Thoracic aorta (tissue), 2 donors: ENCODE measurements at places on chromosomes 1 and 21. TPM values are rescaled to one million over a fixed set of nuclear protein-coding genes. Genes with fewer than 3 reads are reported as not detected.

DNA sequence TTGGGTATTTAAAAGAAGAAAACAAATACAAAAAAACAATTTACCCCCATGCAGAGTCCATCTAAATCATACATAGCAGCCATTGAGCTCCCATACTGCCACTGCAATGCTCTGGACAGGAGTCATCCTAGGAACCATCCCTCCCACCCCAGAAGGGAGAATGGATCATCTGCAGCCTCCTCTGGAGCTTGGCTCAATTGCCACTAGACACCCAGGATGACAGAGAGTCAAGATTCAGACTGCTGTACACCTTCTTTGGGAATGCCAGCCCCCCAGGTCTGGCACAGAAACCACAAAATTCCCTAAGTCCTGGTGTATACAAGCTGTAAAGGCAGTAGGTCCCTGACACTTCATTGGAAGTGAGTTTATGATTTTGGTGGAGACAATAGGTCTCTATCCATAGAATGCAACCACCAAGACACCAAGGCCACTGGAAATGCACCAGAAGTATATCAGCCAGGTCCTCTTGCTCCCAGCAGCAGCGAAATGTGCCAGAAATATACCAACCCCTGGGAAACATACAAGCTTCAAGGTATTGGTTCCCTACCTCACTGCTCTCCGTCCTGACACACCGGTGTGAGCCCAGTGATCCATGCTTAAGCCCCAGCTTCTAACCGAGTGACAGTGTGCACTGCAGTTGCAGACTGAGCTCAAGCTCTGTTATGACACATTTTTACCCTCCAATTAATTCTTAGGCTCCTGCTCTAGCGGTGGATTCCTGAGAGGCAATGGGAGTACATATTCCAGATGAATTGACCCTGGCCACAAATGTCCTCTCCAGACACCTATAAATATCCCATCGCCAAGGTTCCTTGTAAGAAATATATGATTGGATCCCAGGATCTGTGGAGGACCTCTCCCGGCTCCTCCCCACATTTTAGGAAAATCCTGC, 4.4 kb downstream of the TAL1 start:
- no peak for DNase-seq

PPFIA4 gene
- 13.5 TPM for total RNA-seq

DNA sequence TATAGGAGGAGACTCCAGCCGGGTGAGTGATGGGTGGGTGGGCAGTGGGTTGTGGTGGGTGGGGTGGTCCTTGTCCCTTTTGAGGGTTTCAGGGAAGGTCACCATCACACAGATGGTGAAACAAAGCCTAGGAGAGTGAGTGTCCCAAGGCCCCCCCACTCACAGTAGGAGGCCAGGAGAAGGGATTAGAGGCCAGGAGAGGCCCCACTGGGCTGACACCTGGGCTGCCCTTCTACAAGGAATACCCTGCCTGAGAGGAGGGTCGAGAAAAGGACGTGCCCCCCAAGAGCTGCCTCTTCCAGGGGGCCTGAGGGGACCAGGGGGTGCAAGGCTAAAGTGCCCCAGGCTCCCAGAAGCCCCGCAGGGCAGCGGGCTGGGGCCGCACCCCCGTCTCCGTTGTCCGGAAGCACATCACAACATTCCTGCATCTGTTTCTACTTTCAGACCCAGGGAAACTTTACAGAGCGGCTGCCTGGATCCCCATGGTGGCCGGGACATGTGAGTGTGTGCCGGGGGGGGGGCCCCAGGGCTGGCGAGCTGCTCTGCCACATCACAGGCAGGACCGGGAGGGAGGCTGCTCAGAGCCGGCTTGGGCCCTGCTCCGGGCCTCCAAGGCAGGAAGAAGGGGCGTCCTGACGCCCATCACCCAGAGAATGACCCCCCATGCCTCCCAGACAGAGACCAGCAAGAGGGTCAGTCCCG, 68.2 kb downstream of the ARHGEF16 start:
- DNase-seq = no peak

FAM151A gene
- not detected for total RNA-seq

TEX38 gene
- not detected for total RNA-seq

- no peak for DNase-seq
Observed at GRCh38 chr1:61012341-61012761, 70.0 kb upstream of the NFIA start.

SLC9C2 gene
- not detected for total RNA-seq

GRCh38 chr1:212293579-212293978, 8.4 kb downstream of the PPP2R5A start:
- no peak for DNase-seq
